ENCODE measurements at places on chromosomes 12 and 14.

DNA sequence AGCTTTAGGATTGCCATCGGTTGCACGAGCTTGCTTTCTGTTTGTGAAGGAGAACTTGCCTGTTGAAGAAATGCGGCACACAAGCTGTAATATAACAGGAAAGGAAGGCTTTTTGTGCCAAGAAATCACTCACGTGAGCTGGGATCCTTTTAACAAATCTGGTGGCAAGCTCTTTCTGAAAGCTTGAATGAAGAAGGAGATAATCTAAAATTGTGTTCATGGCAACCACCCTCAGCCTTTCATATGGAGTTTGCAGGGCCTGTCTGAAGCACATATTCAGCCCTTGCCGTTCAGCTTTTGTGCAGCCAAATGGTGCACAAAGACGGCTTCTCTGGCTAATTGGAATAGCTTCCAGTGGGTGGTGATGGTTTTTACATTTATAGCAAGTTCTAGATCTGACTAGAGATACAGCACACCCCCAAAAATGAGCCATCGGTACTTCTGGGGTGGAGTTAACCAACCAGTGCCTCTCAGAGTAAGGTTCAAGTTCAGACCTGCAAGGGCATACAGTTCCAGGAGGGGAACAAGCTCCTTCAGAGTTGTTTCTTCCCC is 107.4 kb downstream of the AEBP2 start:
- DNase-seq = no peak

DNA sequence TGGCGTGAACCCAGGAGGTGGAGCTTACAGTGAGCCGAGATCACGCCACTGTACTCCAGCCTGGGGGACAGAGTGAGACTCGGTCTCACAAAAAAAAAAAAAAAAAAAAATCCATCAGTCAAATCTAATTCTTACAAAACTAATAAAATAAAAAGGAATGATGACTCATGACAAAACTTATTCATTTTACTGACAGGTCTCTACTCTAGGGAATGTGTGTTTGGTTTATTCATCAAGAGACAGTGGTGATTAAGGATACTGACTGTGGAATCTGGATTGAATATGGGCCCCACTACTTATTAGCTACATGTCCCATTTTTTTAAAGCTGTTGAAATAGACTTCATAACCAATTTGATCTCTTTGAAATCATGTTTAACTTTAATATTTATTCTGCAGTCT is 29.3 kb upstream of the GAS2L3 start:
- DNase-seq = no peak

DNA sequence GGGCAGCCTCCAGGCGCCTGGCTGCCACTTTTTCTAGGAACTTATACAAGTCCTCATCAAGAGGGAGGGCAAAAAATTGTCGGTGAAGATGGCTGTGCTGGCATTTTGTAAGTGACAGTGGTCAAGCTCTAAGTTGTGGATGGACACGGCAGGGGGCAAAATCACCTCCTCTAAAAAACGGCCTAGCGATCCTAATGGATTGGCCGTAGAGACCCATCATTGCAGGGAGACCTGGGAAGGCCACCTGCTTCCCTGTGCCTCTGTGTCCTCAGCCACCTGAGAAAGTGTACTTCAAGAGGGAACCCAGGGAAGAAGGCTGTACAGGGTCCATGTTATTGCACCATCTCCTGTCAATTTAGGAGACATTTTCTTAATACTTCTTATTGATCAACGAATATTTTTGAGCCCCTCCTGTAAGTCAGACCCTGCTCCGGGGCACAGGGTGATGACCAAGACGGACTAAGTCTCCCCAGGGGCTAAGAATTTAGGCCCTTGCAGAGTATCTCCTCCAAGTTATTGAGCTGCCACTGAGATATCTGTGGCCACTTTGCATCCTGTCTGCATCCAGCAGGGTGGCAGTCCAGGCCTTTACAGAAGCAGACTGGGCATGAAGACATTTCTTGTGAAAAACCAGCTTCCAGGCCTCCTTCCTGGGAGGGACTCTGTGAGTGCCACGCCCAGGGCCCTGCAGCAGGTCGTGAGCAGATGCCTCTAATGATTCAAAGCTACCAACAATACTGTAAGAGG is 40.5 kb downstream of the PSMA6 start:
- DNase-seq = peak; percentile 73

DNA sequence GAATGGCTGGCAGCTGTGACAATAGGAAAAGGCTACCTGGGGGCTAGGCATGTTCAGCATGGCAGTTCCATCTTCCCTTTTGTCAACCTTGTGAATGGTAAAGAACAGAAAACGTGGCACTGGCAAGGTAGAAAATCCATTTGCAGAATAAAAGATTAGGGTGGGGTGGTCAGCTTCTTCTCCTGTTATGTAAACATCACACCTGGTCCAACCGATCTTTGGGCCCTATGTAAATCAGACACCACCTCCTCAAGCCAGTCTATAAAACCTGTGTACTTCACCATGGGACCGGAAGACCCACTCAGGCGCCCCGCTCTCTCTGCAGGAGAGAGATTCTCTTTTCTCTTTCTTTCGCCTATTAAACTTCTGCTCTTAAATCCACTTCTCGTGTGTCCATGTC is 19.6 kb upstream of the TMEM30B start:
- DNase-seq = no peak

Data from stimulated activated CD8-positive, alpha-beta memory T cell treated with anti-CD3 and anti-CD28 coated beads, Interleukin-4, amount 100 ng/mL, for 48 hours (primary cell).